ENCODE measurements at places on chromosomes 11 and 22. TPM values are rescaled to one million over a fixed set of nuclear protein-coding genes. Genes with fewer than 3 reads are reported as not detected.

YPEL4 gene
- 0.66 TPM for total RNA-seq

MS4A1 gene
- not detected for total RNA-seq

GP1BB gene
- 0.89 TPM for total RNA-seq

INPP5J gene
- total RNA-seq, result 0.11 TPM

APOL2 gene
- total RNA-seq, result 57.2 TPM

RTN4R gene
- total RNA-seq, result 0.77 TPM

MRGPRX3 gene
- not detected for total RNA-seq

AAMDC gene
- 27.9 TPM for total RNA-seq

DGCR6 gene
- total RNA-seq, result 2.2 TPM

DAGLA gene
- 3.8 TPM for total RNA-seq

SLC22A25 gene
- not detected for total RNA-seq

FADS1 gene
- total RNA-seq, result 168 TPM

OR10A2 gene
- not detected for total RNA-seq

PKNOX2 gene
- 0.37 TPM for total RNA-seq

MOGAT2 gene
- total RNA-seq, result not detected

SMTNL1 gene
- not detected for total RNA-seq

ADM gene
- 187 TPM for total RNA-seq

INPPL1 gene
- total RNA-seq, result 58.9 TPM

CDKN1C gene
- 13.7 TPM for total RNA-seq

TYR gene
- total RNA-seq, result not detected

ZBTB16 gene
- total RNA-seq, result under 0.01 TPM

NF2 gene
- 83.1 TPM for total RNA-seq

PATE4 gene
- total RNA-seq, result not detected

OR8G1 gene
- total RNA-seq, result not detected

HNRNPUL2 gene
- total RNA-seq, result 9.6 TPM

ATG16L2 gene
- total RNA-seq, result 9.0 TPM

CNGA4 gene
- under 0.01 TPM for total RNA-seq

WBP2NL gene
- 0.50 TPM for total RNA-seq

YAP1 gene
- total RNA-seq, result 240 TPM

ST14 gene
- total RNA-seq, result under 0.01 TPM

OR51B4 gene
- total RNA-seq, result 0.11 TPM

CARD18 gene
- total RNA-seq, result not detected

Measured in uterine smooth muscle cell (primary cell).